Suppressor macrophage (primary cell): ENCODE measurements at places on chromosomes 7 and 10.

DNA sequence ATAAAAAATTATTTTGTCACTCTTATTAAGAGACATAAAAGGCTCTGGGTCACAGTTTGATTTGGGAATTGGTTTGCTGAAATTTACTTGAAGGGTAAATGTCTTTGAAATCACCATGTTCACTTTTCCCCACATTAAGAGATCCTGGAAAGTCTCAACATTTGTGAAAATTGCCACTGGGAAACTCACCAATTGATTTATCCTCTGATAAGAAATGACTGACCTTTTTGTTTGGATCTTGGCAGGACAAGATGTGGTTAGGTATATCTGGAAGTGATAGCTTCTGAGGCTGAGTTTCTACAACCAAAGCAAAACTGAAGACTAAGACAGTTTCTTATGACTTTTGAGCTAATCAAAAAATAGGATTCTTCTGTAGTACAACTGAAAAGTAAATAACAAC, 107.1 kb upstream of the TMEM106B start:
- DNase-seq, result no peak

DNA sequence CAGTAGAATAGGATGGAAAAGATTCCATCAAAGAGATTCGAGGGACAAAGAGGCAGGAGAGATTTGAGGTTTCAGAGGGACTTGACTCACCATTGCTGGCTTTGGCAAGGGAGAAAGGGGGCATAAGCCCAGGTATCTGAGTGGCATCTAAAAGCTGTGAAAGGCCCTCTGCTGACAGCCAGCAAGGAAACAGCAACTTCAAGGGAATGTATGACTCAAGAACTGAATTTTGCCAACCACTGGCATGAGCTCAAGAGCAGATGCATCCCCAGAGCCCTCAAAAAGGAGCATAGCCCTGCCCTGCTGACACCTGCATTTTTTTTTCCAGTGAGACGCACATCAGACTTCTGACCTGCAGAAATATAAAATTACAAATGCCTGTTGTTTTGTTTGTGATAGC, 19.6 kb upstream of the ADAM12 start:
- no peak for DNase-seq

- DNase-seq, result no peak
These were observed 151.1 kb downstream of the SH3PXD2A start for GRCh38 chr10:103703941-103704919.

GRCh38 chr10:86526606-86527005, 5.0 kb upstream of the WAPL start:
- no peak for DNase-seq

- no peak for DNase-seq
These were observed 338.3 kb downstream of the ETV1 start for GRCh38 chr7:13651167-13651566.

- no peak for DNase-seq
These were observed 1324.5 kb downstream of the XPNPEP1 start for GRCh38 chr10:108598831-108599230.

DNA sequence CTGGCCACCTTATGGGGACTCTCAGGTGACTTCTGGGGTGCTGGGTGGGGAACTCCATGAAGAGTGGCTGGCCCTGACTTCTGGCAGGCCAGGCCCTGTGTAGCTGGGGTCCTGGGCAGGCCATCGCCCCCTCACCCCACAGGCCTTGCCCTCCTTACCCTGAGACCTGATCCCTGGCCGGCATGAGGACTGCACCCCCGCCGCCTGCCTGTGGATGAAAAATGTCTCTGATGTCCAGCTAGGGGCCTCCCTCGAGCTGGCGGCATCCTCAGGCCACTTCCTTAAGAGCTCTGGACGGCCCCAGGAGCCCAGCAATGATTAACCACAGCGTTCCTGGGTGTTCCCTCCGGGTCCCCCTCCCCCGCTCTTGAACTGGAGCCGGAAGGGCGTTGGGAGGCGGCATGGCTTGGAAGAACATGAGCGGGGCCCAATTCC, 31.8 kb upstream of the SHH start:
- no peak for DNase-seq

DNA sequence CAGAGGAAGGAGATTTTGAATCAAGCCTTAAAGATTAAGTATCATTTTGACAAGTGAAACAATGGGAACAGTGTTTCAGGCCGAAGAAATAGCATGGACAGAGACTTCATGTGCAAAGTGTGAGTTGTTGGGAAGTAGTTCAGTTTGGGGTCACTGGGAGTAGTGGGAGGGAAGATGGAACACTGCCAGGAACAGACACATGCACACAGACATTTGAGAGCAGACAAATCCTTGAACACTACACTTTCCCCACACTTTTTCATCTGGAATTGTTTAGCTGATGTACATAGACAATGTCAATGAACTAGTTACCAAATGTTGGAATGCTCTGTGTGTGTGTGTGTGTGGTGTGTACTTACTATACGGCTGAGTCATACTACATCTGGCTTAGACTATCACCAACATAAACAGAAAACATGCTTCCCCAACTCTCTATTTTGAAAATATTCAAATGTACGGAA, 52.4 kb upstream of the LRRC17 start:
- no peak for DNase-seq
